NCI-H748 treated with DMSO at 0.1 percent for 48 hours (cell line): ENCODE measurements at places on chromosomes 6 and 20.

DNA sequence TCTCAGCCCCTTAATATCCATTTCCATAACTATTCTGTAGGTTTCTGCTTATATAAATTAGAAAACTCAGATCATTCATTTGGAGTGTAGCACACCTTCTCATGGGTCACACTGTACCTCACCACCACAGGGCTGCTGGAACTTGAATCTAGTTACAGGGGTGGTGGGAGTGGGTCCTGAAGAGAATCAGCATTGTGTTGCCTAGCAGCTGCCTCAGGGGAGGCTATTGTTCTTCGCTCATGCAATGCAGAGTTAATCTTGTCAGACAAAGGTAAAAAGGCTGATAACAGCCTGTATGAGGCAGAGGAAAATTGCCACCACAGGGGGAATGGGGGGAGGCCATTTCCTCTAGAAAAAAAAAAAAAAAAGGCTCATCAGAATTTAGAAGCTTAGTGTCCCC lies 496.0 kb upstream of the ADGRB3 start:
- DNase-seq, result peak; percentile 78

DNA sequence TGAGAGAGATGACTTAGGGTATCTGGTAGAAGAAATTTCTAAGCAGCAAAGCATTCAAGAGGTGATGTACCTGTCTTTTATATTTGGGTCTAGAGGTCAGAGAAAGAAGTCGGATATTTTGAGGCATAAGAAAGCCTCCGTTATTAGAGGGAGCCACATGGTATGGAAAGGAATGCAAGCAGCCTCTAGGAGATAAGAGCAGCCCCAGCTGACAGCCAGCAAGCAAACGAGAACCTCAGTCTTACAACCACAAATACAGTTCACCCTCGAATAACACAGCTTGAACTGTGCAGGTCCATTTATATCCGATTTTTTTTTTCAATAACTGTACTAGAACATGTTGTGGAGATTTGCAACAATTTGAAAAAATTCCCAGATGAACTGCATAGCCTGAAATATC lies 190.7 kb upstream of the VGLL2 start:
- DNase-seq, result no peak

GRCh38 chr6:105994118-105994590 lies 92.0 kb upstream of the PRDM1 start:
- DNase-seq, result no peak

- DNase-seq, result no peak
Observed at GRCh38 chr6:167422934-167423333, 98.0 kb downstream of the TTLL2 start.

DNA sequence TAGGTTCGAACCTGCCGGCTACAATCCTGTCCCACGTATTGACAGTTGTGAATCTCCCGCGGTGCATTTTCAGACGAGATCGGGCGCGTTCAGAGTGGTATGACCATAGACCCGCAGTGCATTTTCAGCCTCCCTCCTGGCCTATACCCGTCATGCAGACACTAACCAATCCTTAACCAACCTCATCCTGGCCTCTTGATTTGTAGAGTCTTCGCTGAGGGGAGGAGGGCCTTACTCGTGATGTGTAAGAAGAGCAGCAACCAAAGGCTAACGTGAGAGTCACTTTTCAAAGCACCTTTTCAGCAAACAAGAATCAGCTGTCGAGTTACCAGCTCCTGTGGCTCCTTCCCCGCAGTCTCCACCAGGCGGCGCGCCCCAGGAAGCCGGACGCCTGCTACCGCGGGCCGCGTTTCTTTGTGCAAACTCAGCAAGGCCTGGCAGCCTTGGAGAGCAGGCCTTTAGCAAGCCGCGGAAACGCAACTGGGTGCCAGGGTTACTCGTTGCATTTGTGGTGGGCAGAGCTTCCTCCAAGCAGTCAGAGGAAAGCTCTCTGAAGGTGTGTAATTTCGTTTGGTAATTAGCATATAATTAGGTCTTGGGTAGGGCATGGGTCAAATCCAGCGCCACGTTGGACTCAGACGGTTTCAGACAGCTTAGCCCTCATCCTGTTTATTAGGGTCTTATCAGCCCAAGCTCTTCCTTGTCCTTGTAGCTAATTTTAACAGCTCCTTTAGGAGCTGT lies 139.8 kb downstream of the OR2B2 start:
- DNase-seq, result peak; percentile 90

- DNase-seq, result peak; percentile 88
Observed at GRCh38 chr6:99138445-99138844, 190.7 kb upstream of the FBXL4 start.

GRCh38 chr6:100184473-100184872 lies 190.4 kb upstream of the MCHR2 start:
- no peak for DNase-seq

GRCh38 chr20:56574531-56575142 lies 41.6 kb downstream of the FAM209B start:
- no peak for DNase-seq

GRCh38 chr6:13286181-13286580 lies 42.2 kb downstream of the TBC1D7 start:
- no peak for DNase-seq

- no peak for DNase-seq
Observed at GRCh38 chr6:128606611-128607010, 86.2 kb upstream of the PTPRK start.

GRCh38 chr6:17851720-17852161 lies 135.7 kb downstream of the KIF13A start:
- DNase-seq, result no peak

DNA sequence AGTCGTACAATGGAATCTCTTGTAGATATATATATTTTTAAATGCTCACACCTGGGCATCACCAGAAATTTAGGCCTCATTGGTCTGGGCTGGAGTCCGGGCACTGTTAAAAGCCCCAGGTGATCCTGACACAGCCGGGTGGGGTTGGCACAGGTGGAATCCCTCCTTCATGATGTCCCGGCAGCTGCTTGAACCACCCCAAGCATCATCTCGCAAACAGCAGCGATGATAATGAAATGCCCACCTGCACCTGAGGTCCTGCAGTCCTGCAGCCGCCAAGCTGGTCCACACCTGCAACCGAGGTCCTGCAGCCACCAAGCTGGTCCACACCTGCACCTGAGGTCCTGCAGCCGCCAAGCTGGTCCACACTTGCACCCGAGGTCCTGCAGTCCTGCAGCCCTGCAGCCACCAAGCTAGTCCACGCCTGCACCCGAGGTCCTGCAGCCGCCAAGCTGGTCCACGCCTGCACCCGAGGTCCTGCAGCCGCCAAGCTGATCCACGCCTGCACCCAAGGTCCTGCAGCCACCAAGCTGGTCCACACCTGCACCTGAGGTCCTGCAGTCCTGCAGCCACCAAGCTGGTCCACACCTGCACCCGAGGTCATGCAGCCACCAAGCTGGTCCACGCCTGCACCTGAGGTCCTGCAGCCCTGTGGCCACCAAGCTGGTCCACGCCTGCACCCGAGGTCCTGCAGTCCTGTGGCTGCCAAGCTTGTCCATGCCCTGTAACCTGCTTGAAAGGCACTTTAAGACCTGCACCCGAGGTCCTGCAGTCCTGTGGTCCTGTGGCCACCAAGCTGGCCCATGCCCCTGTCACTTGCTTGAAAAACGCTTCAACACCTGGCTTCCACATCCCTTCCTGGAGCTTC lies 261.2 kb downstream of the DLL1 start:
- no peak for DNase-seq

DNA sequence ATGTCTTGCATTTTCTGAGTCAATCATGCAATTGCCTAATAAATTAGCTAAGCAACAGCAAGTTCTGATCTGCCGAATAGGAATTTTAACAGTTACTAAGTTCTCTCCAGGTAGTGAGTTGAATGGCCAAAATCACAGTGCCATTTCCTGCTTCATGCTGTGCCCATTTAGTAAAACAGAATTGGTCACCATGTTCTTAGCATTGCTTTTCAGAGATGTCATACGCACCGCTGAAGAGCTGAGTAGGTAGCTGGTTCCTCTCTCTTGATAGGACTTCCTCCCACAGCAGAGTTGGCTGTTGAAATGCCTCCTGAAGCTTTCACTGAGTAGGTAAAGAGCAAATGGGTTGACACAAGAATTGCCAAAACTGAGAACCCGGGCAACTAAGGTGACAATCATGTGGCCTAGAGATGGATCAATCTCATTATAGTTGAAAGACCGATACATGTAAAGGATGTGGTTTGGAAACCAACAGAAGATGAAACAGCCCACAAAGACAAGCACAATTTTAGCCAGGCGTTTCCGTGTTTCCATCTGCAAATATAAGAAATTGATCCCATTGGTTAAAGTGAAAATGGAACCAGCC lies 57.1 kb upstream of the GJE1 start:
- DNase-seq, result no peak

- DNase-seq, result no peak
Observed at GRCh38 chr6:12163149-12163548, 127.0 kb upstream of the EDN1 start.

GRCh38 chr20:32605167-32605656 lies 20.1 kb upstream of the NOL4L start:
- no peak for DNase-seq

DNA sequence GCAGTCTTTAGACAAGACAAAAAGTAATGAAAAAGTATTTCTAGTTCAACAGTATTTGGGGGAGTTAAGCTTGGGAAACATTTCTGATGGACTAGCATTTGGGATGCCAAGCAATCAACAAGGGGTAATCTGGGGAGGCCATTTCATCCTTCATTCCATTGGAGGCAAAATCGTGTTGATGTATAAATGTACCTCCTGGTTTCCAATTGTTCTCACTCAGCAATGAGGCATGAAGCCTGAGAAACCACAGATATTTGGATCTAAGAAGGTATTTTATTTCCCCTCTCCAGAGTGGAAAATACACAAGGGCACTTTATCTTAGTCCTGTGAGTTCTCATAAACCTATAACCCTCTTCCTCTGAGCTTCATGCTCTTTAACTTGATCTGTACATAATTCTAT lies 68.2 kb downstream of the TBX18 start:
- DNase-seq, result no peak

- no peak for DNase-seq
Observed at GRCh38 chr20:44843876-44844275, 33.5 kb upstream of the RIMS4 start.

GRCh38 chr6:87200469-87201175 lies 45.3 kb downstream of the ZNF292 start:
- DNase-seq, result no peak

GRCh38 chr20:50792708-50793574 lies 1.9 kb upstream of the BCAS4 start:
- DNase-seq, result no peak

- no peak for DNase-seq
Observed at GRCh38 chr20:57768519-57768918, 58.7 kb upstream of the PMEPA1 start.

DNA sequence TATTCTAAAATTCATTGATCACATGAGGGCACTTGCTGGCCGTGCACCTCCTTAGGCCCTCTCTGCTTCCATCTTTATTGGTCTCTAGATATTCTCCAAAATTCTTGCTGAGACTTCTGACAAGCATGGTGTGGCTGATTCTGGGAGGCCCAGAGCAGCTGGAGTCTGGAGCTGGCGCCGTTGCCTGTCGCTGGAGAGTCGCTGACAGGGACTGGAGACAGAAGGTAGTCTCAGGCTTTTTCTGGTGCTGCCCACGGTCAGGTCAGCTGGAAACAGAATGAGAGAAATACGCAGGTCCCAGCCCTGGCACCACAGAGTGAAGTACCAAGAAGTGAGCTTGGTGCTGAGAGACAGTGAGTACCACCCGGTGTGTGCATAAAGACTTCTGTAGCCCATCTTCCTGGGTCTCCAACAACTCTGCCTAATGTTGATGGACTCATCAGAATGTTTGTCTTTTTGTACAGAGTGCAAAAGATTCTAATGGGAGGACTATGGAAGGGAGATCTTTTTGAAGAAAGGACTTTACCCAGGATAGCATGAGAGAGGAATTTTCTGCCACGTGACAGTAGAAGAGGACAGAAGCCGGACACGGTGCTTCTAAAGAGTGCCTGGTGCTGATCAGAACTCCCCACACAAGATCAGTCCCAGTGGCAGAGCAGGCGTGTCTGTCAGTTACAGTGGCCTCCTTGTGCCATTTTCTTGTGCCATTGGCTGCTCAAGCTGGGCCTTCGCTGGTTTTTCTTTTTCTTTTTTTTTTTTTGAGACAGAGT lies 1.8 kb upstream of the ALDH8A1 start:
- DNase-seq, result no peak

DNA sequence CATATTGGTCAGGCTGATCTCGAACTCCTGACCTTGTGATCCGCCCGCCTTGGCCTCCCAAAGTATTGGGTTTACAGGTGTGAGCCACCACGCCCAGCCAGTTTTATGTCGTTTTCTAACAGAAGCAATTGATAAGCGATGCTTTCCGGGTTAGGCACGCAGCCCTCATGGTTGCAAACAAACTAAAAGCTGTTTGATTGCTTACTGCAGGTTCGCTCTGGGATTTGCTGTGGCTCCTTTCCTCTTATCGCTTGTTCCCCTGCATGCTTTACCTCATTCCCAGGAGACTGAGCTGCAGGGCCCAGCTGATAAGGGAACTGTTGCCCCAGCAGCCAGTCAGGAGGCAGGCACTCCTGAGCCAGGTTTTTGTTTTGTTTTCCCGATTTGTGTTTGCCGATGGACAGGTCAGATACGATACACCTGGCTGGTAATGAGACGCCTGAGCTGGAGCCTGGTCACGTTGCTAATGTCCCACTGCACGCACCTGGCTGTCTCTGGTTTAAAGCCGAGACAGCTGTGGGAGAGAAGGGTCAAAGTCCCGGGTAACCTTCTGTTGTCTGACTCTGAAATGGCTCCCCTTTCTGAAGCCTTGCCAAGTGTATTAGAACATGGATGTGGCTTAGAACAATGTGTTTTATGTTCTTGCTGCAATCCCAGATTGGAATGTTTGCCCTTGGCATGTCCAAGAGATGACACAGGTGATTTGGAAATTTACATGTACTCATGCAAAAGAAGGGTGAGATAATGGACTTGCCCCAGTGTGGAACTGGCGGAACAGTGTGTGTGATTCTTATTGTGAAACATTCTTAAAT lies 19.9 kb downstream of the DSP start:
- DNase-seq, result peak; percentile 97

- peak; percentile 85 for DNase-seq
Observed at GRCh38 chr20:31573555-31574321, 31.4 kb upstream of the ID1 start.

- DNase-seq, result no peak
Observed at GRCh38 chr6:132730560-132730959, 16.7 kb upstream of the VNN1 start.

DNA sequence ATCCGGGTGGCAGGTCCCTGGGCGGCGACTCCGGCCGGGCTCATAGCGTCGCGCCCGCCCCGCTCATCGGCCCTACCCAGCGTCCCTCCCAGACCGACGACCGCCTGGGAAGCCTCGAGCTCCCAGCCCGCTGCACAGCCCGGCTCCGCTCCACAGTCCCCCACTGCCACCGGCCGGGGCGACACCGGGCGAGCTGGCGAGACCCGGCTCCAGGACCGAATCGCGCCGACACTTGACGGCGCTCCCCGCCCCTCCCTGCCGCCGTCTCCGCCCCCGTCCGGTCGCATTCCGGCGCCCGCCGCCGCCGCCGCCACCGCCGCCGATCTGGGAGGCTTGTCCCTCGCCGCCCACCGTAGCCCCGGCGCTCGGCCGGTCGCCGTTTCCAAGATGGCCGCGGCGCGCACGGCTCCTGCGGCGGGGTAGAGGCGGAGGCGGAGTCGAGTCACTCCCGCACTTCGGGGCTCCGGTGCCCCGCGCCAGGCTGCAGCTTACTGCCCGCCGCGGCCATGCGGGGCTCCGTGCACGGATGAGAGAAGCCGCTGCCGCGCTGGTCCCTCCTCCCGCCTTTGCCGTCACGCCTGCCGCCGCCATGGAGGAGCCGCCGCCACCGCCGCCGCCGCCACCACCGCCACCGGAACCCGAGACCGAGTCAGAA lies at the start of gene MAP3K4:
Gene MAP3K4 (plus strand): TSS at position 364 of the 655 bp plus-strand sequence. CDS start 163 bp downstream, at position 527.
- peak; percentile 39 for DNase-seq
